Chondrocyte (in vitro differentiated cells): ENCODE measurements at places on chromosomes 4 and X. TPM values are rescaled to one million over a fixed set of nuclear protein-coding genes. Genes with fewer than 3 reads are reported as not detected.

DNA sequence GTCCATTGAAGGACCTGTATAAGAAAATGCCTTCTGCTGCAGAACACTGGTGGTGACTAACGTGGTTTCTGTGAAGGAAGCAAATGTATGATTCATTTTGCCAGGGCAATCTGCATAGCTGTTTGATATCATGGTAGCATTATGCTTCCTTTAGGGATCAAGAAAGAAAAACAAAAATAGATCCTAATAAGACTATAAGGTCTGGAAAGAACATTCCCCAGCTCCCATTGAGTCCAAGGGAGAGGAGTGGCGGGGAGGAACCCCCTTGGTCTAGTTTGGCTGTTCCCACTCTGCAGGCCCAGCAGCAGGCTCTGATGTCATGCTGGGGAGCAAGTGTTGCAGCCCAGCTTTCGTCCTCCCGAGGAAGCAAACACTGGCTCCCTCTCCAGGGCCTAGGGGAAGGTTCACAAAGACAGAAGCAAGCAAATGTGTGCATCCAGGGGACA is 154.5 kb upstream of the GALNT7 start:
- DNase-seq = no peak

GRCh38 chr4:3611778-3612177 is 79.6 kb upstream of the LRPAP1 start:
- DNase-seq = peak; percentile 62

DNA sequence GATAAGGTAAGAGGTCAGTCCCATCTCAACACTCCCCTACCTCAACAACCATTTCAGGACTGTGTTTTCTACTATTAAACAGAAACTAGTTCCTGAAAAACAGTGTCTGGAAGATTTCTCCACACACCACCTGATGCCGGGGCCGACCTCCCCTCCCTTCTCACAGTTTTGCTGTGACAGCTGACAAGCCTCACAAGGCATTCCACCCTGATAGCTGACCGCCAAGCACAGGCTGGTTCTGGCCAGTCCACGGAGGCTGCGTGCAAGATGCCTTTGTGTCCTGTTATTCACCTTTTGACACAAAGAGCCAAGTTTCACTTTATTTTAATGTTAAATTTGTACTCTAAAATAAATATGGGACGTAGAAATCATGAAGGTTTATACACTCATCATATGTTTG is 758.6 kb downstream of the PDHA2 start:
- DNase-seq = no peak

DNA sequence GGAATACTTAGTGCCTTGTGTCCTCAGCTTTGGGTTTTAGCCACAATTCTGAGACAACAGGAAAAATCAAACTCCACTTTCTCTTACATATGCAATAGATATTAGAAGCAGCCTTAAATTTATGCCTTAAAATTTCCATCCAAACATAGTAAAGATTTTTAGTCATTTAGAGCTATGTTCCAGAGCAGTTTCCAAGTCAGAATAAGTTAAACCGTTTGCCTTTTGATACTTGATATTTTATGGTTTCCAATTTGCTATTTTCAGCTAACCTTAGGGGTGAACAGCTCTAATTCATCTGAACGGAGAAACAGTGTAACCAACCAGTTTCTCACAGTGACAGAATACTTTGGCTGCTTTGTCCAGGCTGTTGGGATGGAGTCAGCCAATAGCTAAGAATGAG is 125.8 kb upstream of the RXFP1 start:
- DNase-seq = no peak

- no peak for DNase-seq
These were observed 343.0 kb upstream of the CPEB2 start for GRCh38 chr4:14659286-14659685.

Gene SRPX2
- 10.0 to 21.1 TPM (median 10.8 TPM) in 3 replicates for total RNA-seq

Gene GPR78
- 0.15 to 1.2 TPM (median 0.44 TPM) in 3 replicates for total RNA-seq

Gene NUDT10
- 0.94 to 1.8 TPM (median 1.7 TPM) in 3 replicates for total RNA-seq

Gene ARHGAP4
- 2.8 to 3.7 TPM (median 3.1 TPM) in 3 replicates for total RNA-seq
